ENCODE measurements at places on chromosomes 7 and 10.
A peak's percentile ranks its signal among the peaks of the same experiment; 100 is the strongest.

- peak; percentile 79 for DNase-seq
Measured at GRCh38 chr10:22823109-22823508, 104.7 kb upstream of the ARMC3 start.

GRCh38 chr7:74173074-74173473 is 1.1 kb upstream of the EIF4H start:
- no peak for DNase-seq

GRCh38 chr10:75226656-75227055 is 9.1 kb downstream of the COMTD1 start:
- no peak for DNase-seq

GRCh38 chr10:16527452-16527851 is 5.8 kb upstream of the C1QL3 start:
- no peak for DNase-seq

- DNase-seq, result no peak
Measured at GRCh38 chr7:2613931-2614600, 17.7 kb upstream of the TTYH3 start.

DNA sequence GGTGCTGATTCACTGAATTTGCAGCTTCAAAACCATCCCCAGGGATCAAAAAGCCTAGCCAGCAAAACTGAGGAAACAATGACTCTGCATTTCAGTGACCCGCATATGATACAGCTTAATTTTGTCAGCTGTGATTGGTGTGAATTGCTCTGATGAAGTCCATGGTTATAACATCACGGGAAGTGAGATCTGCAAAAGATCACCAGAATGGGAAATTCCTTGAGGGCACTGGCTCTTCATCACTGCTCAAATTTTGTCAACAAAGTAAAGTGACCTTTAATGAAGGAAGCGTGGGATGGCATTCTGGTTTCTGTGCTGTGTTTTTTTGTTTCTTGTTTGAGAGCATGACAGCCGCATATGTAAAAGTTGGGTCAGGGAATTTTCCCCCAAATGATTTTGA is 745.9 kb downstream of the GATA3 start:
- DNase-seq, result no peak
